Putamen (tissue), 1 donor: ENCODE measurements at places on chromosomes 3 and 15.
A peak's percentile ranks its signal among the peaks of the same experiment; 100 is the strongest.

GRCh38 chr3:49244581-49245205 lies 32.3 kb downstream of the C3orf62 start:
- no peak for DNase-seq

- no peak for DNase-seq
These were observed 40.5 kb downstream of the PGPEP1L start for GRCh38 chr15:98967096-98967495.

DNA sequence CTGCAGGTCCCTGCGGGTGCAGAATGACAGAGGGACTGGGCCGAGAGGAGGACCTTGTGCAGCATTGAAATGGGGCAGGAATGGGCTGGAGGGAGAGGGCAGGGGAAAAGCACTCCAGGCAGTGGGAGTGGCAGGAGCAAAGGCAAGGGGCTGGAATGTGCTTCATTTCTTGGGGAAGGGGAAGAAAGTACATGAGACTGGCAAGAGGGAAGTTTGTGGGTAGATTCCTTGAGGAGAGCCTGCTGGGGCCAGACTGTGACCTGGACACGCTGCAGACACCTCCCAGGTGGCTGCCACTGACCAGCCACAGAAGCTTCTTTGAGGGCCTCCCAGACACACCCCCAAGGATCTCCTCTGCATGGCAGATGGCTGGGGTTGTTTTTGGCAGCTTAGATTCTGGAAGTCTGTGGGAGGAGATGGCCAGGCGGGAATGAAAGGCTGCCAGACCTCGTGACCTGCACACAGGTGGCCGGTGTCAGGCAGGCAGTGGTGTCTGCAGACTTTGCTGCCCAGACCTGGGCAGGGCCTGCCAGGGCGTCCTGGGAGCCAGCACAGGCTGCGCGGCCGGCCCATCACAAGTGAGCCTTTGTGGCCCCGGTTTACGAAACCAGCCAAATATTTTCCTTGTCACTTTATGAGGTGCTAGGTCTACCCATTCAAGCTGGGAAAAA lies 53.1 kb downstream of the SPSB4 start:
- no peak for DNase-seq

- DNase-seq, result no peak
These were observed 6.7 kb downstream of the PLOD2 start for GRCh38 chr3:146154316-146154715.

DNA sequence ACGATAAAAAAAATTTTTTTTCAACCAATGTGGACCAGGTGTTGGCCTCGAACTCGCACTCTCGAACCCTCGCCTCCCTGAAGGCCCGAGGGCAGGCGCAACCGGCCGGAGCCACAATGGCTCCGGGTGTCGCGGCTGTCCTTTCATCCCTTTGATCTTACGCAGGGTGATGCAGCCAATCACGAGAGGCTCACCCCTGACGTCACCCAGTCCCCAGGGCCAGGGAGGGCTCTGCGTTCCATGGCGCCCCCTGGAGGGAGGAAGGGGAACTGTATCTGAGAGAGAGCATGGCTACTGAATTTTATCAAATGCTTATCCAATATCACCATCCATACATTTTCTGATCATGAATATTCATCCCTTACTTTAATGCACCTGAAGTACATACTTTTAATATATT lies 15.4 kb upstream of the GMNC start:
- DNase-seq, result no peak

DNA sequence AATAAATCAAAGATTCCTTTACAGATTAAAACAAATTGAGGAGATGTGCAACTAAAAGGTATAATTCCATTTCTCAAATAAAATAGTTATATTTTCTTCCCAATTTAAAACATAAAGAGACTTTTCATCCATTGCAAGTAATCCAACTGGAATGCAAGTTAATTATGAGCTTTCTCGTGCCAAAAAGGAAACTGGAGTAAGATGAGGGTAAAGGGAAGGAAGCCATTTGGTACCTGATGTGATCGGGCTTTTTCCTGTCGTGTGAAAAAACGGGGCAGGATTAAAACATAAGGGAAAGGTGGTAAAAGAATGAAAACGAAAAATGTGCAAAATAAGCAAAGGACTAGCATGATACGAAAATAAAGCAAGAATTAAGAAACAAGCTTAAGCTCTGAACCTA lies 41.8 kb upstream of the XXYLT1 start:
- DNase-seq, result no peak

- DNase-seq, result peak; percentile 78
These were observed 23.0 kb downstream of the NEO1 start for GRCh38 chr15:73075160-73075859.

DNA sequence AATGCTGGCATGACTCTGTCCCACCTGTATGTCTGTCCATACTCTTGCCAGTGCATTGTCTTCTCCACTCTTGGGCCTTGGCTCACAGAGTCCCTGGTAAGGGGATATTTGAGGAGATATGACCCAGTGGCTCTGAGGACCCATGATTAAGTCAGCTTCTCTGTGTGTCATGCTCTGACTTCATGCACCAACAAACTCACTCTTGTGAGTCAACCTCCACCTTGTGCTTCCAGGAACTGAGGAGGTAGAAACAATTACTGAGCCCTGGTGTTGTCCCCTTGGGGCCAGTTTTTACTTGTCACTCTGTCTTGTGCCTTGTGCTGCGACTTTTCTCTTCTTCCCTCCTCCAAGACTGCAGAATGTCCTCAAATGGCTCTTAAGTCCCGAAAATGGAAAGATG lies 127.1 kb downstream of the ABHD5 start:
- no peak for DNase-seq

GRCh38 chr15:81843226-81843625 lies 202.6 kb downstream of the MEX3B start:
- DNase-seq, result no peak

GRCh38 chr3:182704926-182705325 lies 88.4 kb upstream of the ATP11B start:
- no peak for DNase-seq

- DNase-seq, result no peak
These were observed 167.1 kb upstream of the WNT5A start for GRCh38 chr3:55654123-55654760.

DNA sequence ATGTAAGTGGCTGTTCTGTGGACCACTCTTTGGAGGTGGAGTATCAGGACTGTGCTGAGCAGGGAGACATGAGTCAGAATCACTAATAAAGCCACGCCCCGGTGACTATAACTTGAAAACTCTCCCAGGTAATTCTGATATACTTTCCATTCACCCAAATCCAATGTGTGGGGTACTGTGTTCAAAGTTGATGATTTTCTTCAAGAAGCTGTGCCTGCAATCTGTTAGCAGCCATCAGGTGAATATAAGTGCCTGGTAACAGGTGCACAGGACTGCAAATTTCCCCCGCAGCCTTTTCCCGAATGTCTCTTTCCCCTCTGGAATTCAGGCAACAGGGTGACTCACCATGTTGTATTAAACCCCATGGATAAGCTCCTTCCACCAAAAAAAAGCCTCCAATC lies 17.0 kb downstream of the MAGI1 start:
- no peak for DNase-seq

DNA sequence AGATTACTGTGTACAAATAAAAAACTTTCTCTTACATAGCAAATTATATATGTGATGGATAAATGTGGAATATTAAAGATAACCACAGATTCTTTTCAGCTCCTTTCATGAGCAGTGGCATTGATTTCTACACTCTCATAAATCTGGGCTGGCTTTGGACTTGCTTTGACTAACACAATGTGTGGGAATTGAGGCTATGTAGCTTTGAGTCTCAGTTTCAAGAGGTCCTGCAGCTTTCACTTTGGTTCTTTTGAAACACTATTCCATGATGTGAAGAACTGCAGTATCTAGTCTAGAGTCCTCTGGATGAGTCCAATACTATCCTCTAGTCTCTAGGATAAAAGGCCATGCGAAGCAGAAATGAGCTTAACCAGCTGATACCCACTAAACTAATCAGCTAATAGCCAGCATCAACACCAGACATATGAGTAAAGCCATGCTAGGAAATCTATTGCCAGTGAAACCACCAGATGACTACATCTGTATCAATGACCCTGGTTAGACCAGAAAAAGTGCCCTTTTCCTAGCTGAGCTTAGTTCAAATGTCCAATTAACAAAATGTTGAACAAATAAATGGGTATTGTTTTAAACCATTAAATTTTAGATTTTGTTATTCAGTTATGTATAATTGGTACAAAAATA lies 274.9 kb upstream of the ZPLD1 start:
- no peak for DNase-seq
